ENCODE measurements at places on chromosomes 5 and 9. TPM values are rescaled to one million over a fixed set of nuclear protein-coding genes. Genes with fewer than 3 reads are reported as not detected.

GRCh38 chr5:92050970-92051369 lies 667.9 kb upstream of the ARRDC3 start:
- no peak overlapping the region for H3K27ac ChIP-seq
- H3K36me3 ChIP-seq = no peaks in the 10 kb centered on the region
- no peak for DNase-seq

PFN3 gene
- polyA plus RNA-seq = not detected

- DNase-seq = no peak
- no peak overlapping the region for H3K4me3 ChIP-seq
- H3K4me1 ChIP-seq = no peaks in the 10 kb centered on the region
- no peaks in the 10 kb centered on the region for H3K36me3 ChIP-seq
- H3K27ac ChIP-seq = no peak overlapping the region
- H3K27me3 ChIP-seq = no peaks in the 10 kb centered on the region
Measured at GRCh38 chr9:107935931-107936330, 446.4 kb upstream of the KLF4 start.

LCNL1 gene
- 0.19 TPM for polyA plus RNA-seq

GRM6 gene
- polyA plus RNA-seq = not detected

GRCh38 chr9:92501671-92502393 lies 19.5 kb upstream of the ASPN start:
- no peak overlapping the region for H3K4me3 ChIP-seq
- H3K27ac ChIP-seq = no peak overlapping the region
- no peaks in the 10 kb centered on the region for H3K36me3 ChIP-seq
- DNase-seq = no peak
- H3K4me1 ChIP-seq = peaks cover 5% of the 10 kb centered on the region

DNA sequence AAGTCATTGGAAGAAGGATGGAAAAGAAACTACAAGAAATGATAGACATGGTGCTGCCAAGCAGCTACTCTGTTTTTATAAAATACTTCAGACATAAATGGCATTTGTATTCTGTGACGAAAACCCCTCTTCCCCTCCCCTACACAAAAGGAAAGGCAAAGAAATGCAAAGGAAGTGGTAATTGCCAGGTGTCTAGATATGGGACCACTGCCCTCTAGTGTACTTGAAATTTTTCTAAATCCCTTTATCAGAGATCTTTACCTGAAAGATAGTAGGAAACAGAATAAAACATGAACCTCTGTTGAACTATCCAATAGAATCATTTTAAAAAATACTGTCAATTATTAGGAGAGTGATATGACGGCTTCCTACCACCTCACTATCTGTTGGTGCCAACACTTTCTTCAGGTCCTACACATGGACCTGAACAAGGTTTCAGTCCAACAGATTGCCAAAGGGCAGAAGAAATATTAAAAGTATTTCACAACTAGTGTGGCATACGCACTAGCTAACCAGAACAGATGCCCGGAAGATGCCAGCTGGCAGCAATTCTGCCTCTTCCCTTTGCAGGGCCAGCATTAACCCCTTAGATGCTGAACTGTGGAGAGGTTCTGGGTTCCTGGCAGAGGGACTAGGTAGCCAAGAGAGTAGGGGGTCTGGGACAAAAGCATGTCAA lies 104.1 kb downstream of the TSSK1B start:
- no peaks in the 10 kb centered on the region for H3K27me3 ChIP-seq
- H3K36me3 ChIP-seq = no peaks in the 10 kb centered on the region
- no peak overlapping the region for H3K4me3 ChIP-seq

- no peak overlapping the region for H3K4me3 ChIP-seq
- H3K4me1 ChIP-seq = no peaks in the 10 kb centered on the region
- no peak overlapping the region for H3K27ac ChIP-seq
- DNase-seq = no peak
- H3K27me3 ChIP-seq = no peaks in the 10 kb centered on the region
Measured at GRCh38 chr9:134083451-134083850, 15.6 kb upstream of the BRD3 start.

FBP1 gene
- polyA plus RNA-seq = 1.2 TPM

DNA sequence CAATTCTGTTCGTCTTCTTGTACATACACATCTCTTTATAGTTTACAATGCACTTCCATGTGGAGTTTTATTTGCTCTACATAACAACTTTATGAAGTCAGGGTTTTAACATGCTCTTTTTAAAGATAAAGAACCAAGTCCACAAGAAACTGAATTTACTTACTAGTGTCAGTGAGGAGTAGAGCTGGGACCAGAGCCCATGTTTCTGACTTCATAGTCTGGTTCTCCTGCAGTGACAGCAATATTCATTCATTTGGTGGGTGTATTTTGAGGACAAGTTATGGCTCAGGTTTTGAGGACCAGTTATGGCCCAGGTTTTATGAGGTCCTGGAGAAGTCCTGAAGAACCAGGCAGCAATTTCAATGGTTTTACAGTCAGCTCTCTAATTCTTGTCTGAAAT lies 481.9 kb upstream of the TNC start:
- H3K27ac ChIP-seq = no peak overlapping the region
- no peaks in the 10 kb centered on the region for H3K4me1 ChIP-seq
- no peak for DNase-seq
- H3K4me3 ChIP-seq = no peak overlapping the region
- H3K36me3 ChIP-seq = no peaks in the 10 kb centered on the region

MLANA gene
- polyA plus RNA-seq = not detected

DNA sequence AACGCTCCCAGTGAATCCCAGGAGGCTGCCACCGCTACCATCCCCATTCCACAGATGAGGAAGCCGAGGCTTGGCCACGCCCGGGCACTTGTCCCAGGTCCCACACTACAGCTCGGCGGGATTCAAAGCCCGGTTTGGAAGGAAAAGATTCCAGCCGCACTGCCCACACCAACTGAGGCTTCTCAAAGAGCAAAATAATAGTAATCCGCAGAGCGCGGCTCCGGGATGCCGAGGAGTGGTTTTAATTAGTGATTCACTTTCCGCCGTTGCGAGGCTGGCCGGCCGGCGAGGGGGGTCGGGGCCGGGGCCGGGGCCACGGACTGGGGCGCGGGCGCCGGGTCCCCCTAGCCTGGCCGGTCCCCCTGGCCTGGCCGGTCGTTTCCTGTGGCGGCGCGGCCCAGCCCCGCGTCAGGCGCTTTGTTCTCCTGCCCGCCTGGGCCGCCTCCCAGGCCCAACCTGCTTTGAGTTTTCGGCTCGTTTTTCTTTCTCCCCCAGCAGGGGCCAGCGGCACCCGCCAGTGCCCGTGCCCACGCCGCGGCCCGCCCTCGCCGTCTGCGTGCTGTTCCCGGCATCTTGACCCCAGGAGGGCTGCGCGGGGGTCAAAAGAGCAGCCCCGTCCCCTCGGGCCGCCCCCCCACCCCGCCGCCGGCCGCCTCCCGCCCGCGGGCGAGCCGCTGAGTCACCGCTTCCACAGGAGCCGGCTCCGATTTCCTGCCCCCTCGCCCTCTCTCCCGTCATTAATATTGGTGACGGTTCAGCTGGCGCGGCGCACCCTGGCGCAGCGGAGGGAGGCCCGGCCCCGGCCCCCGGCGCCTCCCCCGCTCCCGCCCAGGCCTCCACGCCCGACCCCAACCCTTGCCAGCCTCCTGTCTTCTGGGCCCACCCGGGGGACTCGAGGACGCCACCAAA lies 31.2 kb downstream of the FGF18 start:
- H3K27ac ChIP-seq = peak overlapping the region; percentile 65
- DNase-seq = peak; percentile 75
- peaks cover 4% of the 10 kb centered on the region for H3K4me1 ChIP-seq
- no peaks in the 10 kb centered on the region for H3K36me3 ChIP-seq

GRCh38 chr9:112774006-112774996 lies 23.7 kb downstream of the SNX30 start:
- H3K27me3 ChIP-seq = no peaks in the 10 kb centered on the region
- DNase-seq = no peak
- H3K36me3 ChIP-seq = no peaks in the 10 kb centered on the region

DBH gene
- not detected for polyA plus RNA-seq

DMRT3 gene
- polyA plus RNA-seq = 0.17 TPM
